ENCODE measurements at places on chromosomes 2 and 18.

DNA sequence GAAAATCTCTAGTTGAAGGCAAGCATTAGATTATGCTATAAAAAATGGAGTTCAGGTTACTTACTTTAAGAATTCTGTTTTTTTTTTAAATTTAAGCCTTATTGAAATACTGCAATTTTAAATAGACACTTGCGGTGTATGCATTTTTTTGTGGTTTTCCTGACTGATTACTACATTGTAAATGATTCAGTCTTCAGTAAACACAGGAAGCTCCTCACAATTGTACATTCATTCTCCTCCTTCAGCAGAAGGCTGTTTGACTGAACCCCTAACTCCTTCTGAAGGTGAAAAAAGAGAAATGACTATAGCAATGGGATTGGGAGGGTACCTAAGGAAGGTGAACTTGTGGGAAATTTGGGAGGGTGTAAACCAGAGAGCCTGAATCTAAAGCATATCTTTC is 136.1 kb downstream of the GCA start:
- no peak for DNase-seq

GRCh38 chr2:236545814-236546480 is 23.7 kb upstream of the ACKR3 start:
- no peak for DNase-seq

DNA sequence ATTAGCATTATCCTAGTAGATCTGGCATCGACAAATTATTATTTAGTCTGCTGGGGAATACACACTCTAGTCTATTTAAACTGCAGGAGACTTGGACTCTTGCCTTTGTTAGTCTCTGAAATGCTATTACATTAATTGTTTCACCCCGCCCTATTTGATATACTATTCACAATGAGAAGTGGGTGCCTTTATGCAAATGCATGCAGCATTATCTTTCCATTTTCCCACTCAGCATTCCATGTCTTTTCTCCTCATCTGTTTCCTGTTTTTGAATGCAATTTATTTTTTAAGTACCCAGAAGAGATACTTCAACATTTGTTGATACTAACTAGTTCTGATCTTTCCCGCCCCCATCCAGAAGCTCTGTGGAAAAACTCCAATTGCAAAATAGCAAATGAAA is 395.3 kb upstream of the NXPH2 start:
- no peak for DNase-seq

DNA sequence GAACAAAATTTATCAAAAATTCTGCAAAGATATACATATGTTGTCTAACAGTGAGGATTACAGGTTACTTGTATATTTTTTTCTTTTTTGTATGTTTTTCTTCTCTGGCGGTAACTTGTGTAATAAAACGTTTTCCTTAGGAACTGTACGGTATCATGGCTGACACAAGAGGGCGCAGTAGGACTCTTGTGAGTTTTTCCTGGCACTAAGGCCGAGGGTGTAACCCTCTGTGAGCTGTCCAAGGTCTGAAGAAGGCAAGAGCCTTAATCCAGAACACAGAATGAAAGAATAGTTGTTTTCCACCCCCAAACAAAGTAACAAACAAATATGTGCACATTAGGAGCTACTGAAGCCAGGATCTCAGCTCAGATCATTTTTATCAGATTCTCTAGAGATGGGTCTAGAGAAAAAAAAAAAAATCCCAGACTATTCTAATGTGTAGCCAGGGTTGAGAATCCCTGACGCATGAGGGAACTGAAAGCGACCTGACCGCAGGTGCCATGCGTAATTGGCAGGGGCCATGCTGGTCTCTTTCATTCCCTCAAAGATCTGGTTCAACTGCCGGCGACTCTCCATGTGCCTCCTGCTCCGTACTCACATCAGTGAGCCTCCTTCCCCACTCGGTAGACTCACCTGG is 27.0 kb downstream of the TMEM200C start:
- no peak for DNase-seq

DNA sequence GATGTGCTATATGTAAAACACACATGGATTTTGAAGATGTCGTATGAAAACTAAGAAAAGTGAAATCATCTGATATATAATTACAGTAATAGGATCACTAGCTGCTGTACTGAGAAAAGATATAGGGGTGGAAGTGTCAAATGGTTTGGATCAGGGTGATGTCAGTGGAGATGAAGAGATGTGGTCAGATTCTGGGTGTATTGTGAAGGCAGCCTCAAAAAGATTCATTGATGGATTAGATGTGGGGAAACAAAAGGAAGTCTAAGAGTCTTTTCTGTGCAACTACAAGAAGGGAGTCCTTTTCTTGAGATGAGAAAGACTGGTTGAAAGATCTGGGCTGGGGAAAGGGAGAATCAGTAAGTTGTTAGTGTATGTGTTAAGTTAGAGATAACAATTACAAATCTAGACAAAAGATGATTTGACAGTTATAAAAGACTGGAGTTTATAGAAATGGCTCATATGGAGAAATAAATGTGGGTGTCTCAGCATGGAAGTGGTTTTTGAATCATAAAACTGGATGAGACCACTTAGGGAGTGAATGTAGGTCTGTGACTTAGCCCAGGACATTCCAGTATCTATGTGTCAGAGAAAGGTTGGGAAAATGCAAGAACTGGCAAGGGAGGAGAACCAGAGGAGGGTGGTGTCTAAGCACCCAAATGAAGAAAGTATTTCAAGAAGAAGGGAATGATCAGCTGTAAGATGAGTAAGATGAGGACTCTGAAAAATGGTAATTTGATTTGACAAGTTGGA is 347.4 kb downstream of the PARD3B start:
- no peak for DNase-seq

DNA sequence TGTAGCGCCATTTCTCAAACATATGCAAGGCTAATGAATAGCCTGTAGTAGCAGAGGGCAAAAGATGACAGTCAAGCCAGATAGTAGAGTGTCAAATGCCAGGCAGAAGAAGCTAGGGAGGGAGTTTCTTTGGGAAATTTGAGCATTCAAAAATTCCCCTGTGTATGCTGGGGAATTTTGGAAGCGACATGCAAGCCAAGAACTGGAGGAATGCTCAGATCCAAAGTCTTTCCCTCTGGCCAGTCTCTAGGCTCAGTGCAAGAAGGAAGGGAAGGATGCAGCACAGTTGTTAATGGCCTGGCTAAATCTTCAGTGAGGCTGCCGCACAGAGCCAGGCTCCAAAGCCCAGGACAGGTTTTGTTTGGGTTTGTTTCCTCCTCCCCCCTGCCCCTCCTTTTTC is 59.9 kb downstream of the ATP9B start:
- DNase-seq: no peak

GRCh38 chr2:66103581-66103980 is 331.3 kb upstream of the MEIS1 start:
- DNase-seq: no peak

DNA sequence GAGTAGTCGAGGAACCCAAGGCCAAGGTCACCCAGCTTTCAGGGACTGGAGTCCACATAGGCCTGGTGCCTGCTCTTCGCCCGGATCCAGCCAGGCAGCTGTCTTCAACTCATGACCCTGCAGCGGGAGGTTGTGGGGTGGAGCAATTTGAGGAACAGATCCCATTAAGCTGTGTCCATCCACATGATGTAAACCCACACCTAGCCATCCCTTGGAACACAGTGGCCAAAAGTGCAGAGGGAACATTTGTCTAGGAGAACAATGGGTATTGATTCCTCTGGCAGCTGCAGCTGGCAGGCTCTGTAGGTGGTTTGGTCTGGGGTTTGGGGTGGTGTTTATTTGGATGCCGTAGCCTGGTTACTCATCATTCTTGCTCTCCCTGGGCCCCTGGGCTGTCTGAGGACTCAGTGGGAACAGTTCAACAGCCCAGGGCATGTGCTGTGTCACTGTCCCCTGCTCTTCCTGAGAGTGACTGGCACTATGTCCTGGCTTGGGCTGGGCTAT is 99.4 kb downstream of the TFCP2L1 start:
- DNase-seq: no peak

DNA sequence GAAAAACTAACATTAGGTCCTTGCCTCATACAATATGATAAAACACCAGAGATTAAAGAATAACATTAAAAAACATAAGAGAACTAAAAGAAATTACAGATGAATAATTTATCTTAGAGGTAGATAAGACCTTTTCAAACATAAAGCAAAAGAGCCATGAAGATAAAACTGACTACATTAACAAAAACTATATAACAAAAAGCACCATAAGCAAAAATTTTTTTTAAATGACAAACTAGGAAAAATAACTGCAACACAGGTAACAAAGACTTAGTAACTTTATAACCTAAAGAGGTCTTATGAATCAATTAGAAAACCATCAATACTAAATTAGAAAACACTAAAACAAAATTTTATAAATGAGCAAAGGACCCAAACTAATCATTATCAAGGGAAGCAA is 16.3 kb upstream of the SERTAD2 start:
- no peak for DNase-seq

GRCh38 chr2:100051253-100051652 is 91.1 kb downstream of the AFF3 start:
- no peak for DNase-seq

DNA sequence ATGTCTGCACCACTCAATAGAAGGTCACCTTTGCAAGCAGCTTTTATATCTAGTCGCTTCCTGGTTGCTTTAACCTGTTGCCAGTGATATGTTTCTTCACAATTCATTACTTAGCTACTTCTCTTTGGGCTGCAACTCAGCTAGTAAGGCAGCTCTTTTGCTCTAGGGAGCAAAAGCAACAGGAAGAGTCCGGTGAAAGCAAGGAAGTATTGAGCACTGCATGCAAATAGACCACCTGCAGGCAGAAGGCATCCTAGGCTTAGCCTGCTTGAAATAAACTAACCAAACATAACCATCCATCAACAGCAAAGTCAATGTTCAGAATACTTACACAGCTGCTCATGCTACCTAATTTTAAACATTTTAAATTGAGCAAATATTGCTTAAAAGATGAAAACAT is 529.2 kb upstream of the LINC00305 start:
- DNase-seq: no peak

GRCh38 chr18:56522816-56523215 is 115.6 kb downstream of the TXNL1 start:
- DNase-seq: no peak

All from activated T-helper 1 cell treated with anti-CD3 and anti-CD28 coated beads, Interleukin-2, amount 50 U/mL, for 16 hours (primary cell).